ENCODE measurements at places on chromosomes 4 and X.
A peak's percentile ranks its signal among the peaks of the same experiment; 100 is the strongest.

DNA sequence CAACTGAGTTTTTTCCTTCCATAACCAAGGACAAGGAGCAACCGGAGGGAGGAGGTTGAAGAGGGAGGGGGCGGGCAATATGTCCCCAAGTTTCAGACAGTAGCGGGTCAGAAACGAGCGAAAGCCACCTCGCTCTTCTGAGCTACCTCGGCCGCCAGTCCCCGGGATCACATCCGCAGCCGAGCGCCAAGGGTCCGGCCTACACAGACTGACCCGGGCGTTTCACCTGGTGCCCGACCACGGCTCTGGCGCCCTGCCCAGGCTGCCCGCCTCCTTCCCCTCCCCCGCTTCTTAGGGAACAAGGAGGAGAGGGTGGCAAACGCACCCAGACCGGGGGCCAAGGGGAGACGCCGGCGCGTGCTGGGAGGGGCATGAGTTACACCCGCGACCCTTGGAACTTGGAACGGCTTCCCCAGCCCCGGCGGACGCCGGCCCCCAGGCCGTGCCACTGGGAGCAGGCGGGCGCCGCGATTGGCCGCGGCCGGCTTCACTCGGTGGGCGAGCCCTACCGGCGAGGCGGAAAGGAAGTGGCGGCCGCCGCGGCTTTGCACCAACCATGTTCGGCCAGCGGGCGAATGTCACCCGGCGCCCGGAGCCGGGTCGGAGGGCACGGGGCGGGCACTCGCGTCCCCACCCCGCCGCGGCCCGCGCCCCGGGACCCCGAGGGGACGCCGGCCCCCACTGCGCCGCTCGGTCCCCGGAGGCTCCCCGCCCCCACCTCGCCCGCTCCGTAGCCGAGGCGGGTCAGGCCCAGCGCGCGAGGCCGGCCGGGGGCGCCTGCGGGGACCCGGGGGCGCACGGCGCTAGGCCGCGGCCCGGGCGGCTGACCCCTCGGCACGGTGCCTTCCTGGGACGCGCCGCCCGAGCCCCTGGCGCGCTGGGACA, 1.5 kb downstream of the IRF2 start:
- peaks cover 4% of the 10 kb centered on the region for H3K36me3 ChIP-seq
- peaks cover 73% of the 10 kb centered on the region for H3K4me1 ChIP-seq
- peak; percentile 81 for DNase-seq
- peak overlapping the region; percentile 98 for H3K27ac ChIP-seq
- H3K4me3 ChIP-seq: peak overlapping the region; percentile 86

DNA sequence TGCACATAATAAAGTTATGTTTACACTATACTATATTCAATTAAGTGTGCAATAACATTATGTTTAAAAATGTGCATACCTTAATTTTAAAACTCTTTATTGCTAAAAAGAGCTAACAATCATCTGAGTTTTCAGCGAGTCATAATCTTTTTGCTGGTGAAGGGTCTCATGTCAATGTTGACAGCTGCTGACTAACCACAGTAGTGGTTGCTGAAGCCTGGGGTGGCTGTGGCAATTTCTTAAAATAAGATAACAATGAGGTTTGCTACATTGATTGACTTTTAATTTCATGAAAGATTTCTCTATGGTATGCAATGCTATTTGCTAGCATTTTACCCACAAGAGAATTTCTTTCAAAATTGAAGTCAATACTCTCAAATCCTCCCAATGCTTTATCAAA, 58.6 kb downstream of the C4orf46 start:
- no peak overlapping the region for H3K4me3 ChIP-seq
- H3K36me3 ChIP-seq: no peaks in the 10 kb centered on the region
- H3K27ac ChIP-seq: no peak overlapping the region
- no peaks in the 10 kb centered on the region for H3K27me3 ChIP-seq
- no peaks in the 10 kb centered on the region for H3K4me1 ChIP-seq

- H3K4me3 ChIP-seq: no peak overlapping the region
- no peak for DNase-seq
- H3K27me3 ChIP-seq: no peaks in the 10 kb centered on the region
- no peak overlapping the region for H3K27ac ChIP-seq
- H3K36me3 ChIP-seq: no peaks in the 10 kb centered on the region
- no peaks in the 10 kb centered on the region for H3K4me1 ChIP-seq
Observed at GRCh38 chr4:10160281-10160856, 43.8 kb upstream of the WDR1 start.

- no peak for DNase-seq
- H3K4me3 ChIP-seq: no peak overlapping the region
- H3K27ac ChIP-seq: no peak overlapping the region
- no peaks in the 10 kb centered on the region for H3K27me3 ChIP-seq
Observed at GRCh38 chrX:39982948-39983347, 114.8 kb downstream of the BCOR start.

GRCh38 chr4:163857903-163858302, 363.4 kb downstream of the TMA16 start:
- H3K27me3 ChIP-seq: no peaks in the 10 kb centered on the region
- H3K4me1 ChIP-seq: no peaks in the 10 kb centered on the region
- no peak for DNase-seq
- no peak overlapping the region for H3K4me3 ChIP-seq
- H3K27ac ChIP-seq: no peak overlapping the region
- H3K36me3 ChIP-seq: no peaks in the 10 kb centered on the region

GRCh38 chr4:174147863-174148262, 135.6 kb downstream of the FBXO8 start:
- H3K27ac ChIP-seq: no peak overlapping the region
- H3K36me3 ChIP-seq: no peaks in the 10 kb centered on the region
- no peaks in the 10 kb centered on the region for H3K27me3 ChIP-seq

GRCh38 chr4:77819843-77820648, 878 bp upstream of the CNOT6L start:
- peak overlapping the region; percentile 99 for H3K27ac ChIP-seq
- peak; percentile 94 for DNase-seq
- peaks cover 49% of the 10 kb centered on the region for H3K4me1 ChIP-seq
- peak overlapping the region; percentile 94 for H3K4me3 ChIP-seq
- no peaks in the 10 kb centered on the region for H3K36me3 ChIP-seq
- H3K27me3 ChIP-seq: no peaks in the 10 kb centered on the region

GRCh38 chrX:3312109-3312508, 34.3 kb downstream of the MXRA5 start:
- no peaks in the 10 kb centered on the region for H3K4me1 ChIP-seq
- H3K27ac ChIP-seq: no peak overlapping the region
- DNase-seq: no peak
- H3K36me3 ChIP-seq: peaks cover 49% of the 10 kb centered on the region
- H3K4me3 ChIP-seq: no peak overlapping the region

- DNase-seq: no peak
- H3K27me3 ChIP-seq: no peaks in the 10 kb centered on the region
- no peak overlapping the region for H3K27ac ChIP-seq
- H3K4me1 ChIP-seq: no peaks in the 10 kb centered on the region
- no peak overlapping the region for H3K4me3 ChIP-seq
- no peaks in the 10 kb centered on the region for H3K36me3 ChIP-seq
Observed at GRCh38 chr4:10740891-10741620, 56.5 kb upstream of the CLNK start.

GRCh38 chrX:20399728-20400414, 133.2 kb upstream of the RPS6KA3 start:
- H3K27me3 ChIP-seq: no peaks in the 10 kb centered on the region
- no peak overlapping the region for H3K27ac ChIP-seq
- H3K36me3 ChIP-seq: no peaks in the 10 kb centered on the region
- no peak for DNase-seq

- no peak overlapping the region for H3K27ac ChIP-seq
- no peaks in the 10 kb centered on the region for H3K27me3 ChIP-seq
- no peak for DNase-seq
- no peaks in the 10 kb centered on the region for H3K36me3 ChIP-seq
- H3K4me1 ChIP-seq: no peaks in the 10 kb centered on the region
Observed at GRCh38 chr4:137685357-137685756, 153.1 kb upstream of the PCDH18 start.

GRCh38 chr4:7822877-7823276, 116.8 kb downstream of the AFAP1 start:
- H3K4me3 ChIP-seq: no peak overlapping the region
- H3K4me1 ChIP-seq: peaks cover 14% of the 10 kb centered on the region
- no peaks in the 10 kb centered on the region for H3K36me3 ChIP-seq
- DNase-seq: no peak
- peak overlapping the region; percentile 94 for H3K27ac ChIP-seq
- no peaks in the 10 kb centered on the region for H3K27me3 ChIP-seq

DNA sequence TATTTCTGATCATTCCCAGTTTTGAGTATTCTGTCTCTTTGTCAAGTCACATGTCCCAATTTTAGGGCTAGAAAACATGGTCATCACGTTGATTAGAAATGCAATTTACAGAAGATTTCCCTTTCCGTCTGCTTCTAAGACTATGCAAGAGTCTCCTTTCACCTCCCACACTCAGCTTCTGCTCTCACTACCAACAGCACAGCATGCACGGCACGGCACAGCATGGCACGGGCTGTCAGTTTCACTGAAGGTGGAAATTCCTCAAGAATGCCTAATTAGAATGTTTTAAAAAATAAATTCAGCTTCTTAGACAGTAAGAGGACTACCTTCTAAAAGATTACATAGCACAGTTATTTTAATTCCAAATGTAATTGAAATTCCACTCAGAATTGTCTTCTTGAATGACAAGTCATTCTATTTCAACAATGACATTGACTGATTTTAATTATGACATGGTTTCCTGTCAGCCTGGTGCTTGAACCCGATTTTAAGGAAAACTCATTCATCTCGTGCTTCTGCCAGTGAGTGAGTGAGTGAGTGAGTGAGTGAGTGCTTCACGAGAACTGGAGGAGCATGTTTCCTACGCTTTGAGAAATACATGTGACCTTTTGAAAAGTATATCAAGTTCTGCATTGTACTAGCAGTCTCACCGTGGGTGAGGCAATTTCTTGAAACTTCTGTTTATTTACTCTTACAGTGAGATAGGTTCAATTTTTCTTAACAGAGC, 124.8 kb upstream of the SORBS2 start:
- no peak overlapping the region for H3K27ac ChIP-seq
- no peaks in the 10 kb centered on the region for H3K27me3 ChIP-seq
- no peaks in the 10 kb centered on the region for H3K4me1 ChIP-seq
- no peaks in the 10 kb centered on the region for H3K36me3 ChIP-seq
- DNase-seq: no peak
- no peak overlapping the region for H3K4me3 ChIP-seq

GRCh38 chrX:13250826-13251580, 68.8 kb downstream of the ATXN3L start:
- H3K27me3 ChIP-seq: no peaks in the 10 kb centered on the region
- DNase-seq: no peak
- no peaks in the 10 kb centered on the region for H3K36me3 ChIP-seq

- H3K4me3 ChIP-seq: no peak overlapping the region
- no peaks in the 10 kb centered on the region for H3K36me3 ChIP-seq
- no peak for DNase-seq
- H3K4me1 ChIP-seq: no peaks in the 10 kb centered on the region
Observed at GRCh38 chr4:104693601-104694201, 199.0 kb upstream of the CXXC4 start.

DNA sequence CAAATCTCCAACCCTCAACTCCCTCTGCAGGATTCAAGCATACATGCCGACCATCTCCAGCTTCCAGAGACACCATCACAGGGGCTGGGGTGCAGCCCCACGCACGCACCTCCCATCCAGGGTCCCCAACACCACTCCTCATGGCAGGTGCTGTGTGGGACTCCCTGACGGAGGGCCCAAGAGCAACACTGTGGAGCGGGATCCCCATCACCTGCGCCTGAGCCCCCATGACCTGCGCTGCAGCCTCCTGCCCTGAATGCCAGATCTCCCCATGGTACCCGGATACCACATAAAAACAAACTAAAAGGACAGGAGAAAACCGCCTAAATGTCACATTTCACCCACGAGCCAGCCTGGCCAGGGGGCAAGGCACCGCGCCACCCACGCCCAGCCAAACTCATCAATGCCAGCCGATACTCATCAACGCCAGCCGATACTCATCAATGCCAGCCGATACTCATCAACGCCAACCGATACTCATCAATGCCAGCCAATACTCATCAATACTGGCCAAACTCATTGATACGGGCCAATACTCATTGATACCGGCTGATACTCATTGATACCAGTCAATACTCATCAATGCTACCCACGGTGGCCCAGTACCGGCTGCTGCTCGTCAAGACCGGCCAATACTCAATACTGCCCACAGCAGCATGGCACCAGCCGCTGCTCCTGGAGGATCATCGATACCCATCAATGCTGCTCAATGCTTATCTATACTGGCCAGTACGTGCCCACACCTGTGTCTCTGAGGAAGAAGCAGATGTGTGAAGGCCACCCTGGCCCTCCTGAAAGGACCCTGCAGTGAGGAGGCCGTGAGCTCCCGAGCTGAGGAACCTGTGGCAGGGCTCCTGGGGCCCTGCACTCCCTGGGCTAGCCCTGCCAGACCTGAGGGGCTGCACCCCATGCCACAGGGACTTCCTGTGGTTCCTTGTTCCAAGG, 6.2 kb downstream of the CTBP1 start:
- H3K4me3 ChIP-seq: no peak overlapping the region
- H3K36me3 ChIP-seq: peaks cover 29% of the 10 kb centered on the region
- H3K27ac ChIP-seq: no peak overlapping the region
- DNase-seq: peak; percentile 3

DNA sequence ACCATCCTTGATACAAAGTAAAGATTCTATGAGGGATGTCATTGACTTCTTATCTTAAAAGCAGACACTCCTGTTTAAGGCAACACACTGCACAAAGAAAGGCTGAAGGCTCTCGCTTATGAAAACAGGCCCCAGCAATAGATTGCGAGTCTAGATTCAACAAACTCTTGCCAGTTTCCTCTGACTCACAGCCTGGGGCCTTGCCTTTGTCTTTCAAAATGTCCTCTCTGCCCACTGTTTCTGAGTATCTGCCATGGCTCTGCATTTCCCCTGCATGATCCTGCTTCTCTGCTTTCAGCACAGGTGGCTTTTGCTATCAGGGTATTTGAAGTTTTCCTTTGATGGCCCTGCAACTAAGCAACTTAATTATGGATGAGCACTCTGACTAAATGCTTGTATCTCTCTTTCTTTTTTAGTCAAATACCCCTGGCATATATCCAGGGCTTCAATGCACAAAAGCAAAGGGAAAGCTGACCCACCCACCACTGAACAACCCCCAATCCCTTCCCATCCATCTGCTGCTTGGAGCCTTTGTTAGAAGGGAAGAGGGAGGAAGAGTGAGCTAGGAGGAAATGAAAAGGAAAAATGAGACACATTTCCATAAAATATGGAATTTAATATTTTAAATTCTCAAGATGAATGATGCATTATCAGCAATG, 32.2 kb downstream of the NDP start:
- no peaks in the 10 kb centered on the region for H3K36me3 ChIP-seq
- no peak overlapping the region for H3K4me3 ChIP-seq
- H3K27ac ChIP-seq: no peak overlapping the region
- no peak for DNase-seq

GRCh38 chrX:112967903-112968302, 127.3 kb upstream of the AMOT start:
- DNase-seq: no peak
- no peaks in the 10 kb centered on the region for H3K36me3 ChIP-seq
- H3K27me3 ChIP-seq: no peaks in the 10 kb centered on the region

- H3K4me3 ChIP-seq: no peak overlapping the region
- H3K27ac ChIP-seq: no peak overlapping the region
- H3K4me1 ChIP-seq: no peaks in the 10 kb centered on the region
- DNase-seq: no peak
- no peaks in the 10 kb centered on the region for H3K27me3 ChIP-seq
Observed at GRCh38 chr4:21248331-21248730, 548.1 kb downstream of the PACRGL start.
